ENCODE measurements at places on chromosomes 11 and 22.

DNA sequence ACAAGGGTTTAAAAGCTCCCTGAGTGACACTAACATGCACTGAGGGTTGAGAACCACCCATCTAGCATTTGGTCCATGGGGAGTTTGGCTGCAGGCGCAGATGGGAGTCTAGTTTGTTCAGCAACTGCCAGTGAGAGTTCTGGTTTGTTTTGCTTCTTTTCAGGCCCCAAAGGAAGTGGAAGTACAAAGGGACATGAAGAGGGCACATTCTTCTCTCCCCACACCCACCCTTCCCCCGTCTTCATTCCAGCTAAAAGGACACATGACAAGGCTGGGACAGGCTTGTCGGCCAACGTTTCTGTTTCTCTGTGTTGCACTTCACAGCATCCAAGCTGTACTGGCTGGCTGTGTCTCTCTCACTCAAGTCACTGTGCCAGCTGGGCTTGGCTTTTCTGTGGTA lies 8.2 kb upstream of the ENDOD1 start:
- DNase-seq = no peak

DNA sequence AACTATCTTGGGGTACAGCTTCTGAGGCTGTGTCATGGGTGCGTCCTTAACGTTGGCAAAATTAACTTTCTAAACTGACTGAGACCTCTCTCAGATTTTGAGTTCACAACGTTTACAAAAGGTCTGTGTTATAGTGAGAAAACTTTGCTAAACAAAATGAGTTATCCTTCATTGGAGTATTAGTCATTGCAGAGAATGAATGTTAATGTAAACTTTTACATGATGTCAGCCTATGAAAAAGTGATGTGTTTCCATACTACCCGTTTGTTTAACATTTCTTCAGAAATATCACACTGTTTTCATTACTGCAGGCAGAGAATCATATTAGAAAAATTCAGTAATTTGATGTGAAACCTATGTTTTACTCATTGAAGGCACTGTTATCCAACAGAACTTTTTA lies 32.1 kb downstream of the HSD17B12 start:
- no peak for DNase-seq

DNA sequence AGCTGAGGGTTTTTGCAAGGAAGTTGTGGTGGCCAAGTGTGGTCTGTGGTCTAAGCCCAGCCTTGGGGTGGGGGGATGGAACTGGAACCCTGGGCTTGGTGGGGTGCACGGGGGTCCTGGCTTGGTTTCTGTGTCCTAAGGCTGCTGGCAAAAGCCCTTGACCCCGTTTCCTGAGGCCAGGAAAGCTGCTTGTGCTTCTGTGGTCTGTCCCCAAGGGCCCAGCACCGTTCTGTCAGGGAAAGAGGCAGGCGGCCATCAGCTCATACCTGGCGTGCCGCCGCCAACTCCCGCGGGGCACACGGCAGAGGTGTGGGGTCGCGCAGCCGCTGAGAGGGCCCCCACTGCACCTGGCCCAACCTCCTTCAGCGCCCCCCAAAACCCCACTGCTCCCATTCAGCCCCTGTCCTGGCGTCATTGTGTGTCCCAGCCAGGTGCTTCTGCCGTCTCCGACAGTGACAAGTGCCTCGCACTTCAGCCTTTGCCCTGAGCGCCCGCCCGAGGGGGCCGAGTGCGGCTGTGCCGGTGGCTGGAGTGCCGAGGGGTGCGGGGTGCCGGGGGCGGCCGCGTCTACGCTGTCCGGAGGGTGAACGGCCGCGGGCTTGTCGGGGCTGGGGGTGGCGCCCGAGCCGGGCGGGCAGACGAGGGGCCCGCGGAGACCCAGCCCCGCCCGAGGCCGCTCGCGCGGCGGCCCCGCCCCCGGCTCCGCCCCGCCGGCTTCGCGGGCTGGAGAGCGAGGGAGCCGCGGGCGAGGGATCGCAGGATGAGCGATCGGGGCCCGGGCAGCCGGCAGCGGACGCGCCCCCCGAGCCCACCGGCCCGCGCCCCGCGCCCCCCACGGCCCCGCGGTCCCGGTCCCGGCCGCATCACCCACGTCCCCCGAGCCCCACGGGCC lies at the start of gene CNIH2:
Gene CNIH2, plus strand, starts transcription at position 705 of the 892 bp plus-strand sequence. CDS start 282 bp downstream, outside the sequence.
- DNase-seq = peak; percentile 41

DNA sequence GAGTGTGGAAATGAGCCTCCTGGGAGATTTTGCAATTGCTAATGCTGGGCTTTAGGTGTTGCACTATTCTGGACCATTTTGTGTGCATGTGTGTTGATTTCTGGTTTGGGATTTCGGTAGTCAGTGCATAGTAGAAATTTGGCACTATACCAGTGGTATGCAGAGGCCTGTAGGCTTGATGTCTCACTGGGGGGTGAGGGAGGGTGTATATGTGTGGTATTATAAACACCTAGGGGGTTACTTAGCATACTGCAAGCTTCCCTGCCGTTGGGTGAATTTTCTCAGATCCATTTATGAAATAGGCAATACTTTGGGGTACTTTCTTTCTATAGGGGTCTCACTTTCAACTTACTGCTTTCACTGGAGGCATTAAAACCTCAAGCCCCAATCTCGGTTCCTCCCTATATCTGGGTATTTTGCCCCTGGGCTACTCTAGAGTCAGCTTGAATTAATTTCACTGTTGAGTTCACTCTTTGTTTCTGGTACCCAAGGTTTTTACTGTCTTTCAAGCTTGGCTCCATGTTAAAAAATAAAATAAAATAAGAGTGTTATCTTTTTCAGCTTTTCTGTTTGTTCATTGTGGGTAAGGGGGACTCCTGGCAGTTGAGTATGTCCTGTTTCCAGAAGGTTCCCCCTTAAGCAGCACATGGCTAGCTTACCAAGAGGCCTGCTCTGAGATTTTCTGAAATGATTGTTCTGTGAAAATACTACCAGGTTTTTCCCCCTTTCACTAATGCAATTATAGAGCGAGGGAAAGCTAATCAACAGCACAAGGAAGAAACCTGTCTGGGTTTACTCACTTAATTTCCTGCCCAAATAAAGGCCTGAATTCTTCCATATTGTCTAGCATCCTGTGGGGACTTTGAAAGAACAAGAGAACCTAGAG lies 45.8 kb downstream of the PPFIBP2 start:
- no peak for DNase-seq

DNA sequence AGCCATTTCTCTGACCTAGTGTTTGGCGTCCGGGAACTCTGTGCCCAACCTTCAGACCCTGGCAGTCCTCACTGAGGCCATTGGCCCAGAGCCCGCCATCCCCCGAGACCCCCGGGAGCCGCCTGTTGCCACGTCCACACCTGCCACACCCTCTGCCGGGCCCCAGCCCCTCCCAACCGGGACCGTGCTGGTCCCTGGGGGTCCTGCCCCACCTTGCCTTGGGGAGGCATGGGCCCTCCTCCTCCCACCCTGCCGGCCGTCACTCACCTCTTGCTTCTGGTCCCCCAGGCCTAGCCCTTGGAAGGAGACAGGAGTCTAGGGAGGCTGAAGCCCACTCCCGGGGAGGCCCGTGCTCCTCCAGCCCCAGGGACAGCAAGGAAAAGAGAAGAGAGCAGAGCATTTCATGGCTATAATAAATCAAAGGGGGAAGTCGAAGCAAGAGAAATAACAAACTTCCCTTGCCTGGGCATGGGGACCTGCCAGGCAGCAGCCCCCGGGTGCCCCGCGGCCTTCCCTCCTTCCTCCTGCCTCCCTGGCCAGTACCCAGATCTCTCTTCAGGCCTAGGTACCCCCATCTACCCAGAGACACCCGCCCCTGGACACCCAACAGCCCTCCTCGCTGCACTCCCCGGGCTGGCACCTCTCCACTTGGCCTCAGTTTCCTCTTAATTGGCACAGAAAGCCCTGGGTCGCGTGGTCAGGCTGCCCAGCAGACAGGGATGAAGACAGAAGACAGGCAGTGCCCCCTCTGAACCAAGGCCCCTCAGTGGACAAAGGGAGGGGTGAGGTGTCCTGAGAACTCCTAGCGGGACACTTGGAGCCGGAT lies 13.0 kb upstream of the SLC39A13 start:
- DNase-seq = no peak

DNA sequence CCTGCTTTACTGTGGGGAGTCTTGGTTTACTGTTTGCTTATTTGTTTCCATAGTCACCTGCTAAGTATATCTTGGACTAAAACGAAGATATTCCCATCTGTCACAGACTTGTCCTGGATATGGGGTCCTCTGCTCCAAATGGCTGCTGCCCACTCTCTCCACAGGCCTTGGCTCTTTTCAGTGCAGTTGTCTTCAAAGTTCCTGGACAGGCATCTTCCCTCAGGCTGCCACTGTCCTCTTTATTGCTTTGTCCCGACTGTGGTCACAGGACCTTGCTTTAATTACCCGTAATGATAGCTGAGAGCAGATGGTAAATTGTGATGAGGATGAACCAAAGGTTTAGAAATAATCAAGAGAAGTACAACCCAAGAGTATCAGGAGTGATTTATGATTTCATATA lies 713.9 kb upstream of the CCDC179 start:
- no peak for DNase-seq

DNA sequence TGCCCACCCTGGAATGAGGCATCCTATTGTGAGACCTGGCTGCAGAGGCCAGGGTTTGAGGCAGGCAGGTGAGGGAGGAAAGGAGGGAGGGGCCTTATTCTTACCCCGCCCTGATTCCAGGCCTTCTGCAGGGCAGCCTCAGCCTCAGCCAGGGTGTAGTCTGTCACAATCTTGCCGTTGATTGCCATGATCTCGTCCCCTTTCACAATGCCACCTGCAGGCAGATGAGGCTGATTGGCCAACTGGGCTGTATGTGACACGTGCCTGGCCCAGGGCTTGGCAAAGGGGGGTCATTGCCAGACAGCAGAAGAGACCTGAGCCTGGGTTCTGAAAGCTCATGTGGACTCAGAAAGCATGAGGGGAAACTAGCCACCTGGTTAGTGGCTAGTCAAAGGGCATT lies 21.4 kb upstream of the ABCC8 start:
- DNase-seq = no peak

- no peak for DNase-seq
Observed at GRCh38 chr22:44363013-44363979, 50.5 kb upstream of the SHISAL1 start.

DNA sequence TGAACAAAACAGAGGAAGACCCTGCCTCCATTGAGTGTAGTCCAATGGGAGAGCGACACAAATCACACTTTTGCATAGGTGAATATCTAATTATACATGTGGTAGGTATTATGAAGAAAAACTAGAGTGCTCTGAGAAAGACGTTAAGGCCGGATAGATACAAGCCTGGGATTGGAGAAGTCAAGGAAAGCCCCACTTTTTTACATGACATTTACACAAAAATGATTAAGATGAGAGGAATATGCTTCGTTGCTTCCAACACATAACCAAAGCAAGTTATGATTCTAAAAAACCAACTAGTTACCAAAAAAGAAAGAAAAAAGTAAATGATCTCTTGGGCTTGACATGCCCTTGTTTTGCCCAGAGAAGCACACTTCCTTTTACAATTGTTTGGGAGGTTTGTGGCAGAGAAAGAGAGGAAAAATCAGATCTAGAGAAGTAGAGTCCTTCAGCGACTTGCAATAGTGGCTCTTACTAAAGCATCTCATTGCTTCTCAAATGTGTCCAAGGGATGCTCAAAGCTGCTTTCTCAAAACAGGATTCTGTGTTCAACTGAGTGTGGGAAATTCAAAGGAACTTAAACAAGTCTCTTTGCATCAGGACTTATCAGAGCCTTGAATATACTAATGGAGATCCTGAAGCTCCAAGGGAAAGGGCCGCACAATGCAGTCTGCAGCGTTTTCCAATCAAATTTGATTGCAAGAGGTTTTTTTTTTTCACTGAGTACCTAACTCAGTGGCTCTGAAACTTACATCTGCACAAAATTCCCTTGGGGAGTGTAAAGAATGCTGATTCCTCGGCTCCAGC lies 38.8 kb downstream of the FLI1 start:
- no peak for DNase-seq

DNA sequence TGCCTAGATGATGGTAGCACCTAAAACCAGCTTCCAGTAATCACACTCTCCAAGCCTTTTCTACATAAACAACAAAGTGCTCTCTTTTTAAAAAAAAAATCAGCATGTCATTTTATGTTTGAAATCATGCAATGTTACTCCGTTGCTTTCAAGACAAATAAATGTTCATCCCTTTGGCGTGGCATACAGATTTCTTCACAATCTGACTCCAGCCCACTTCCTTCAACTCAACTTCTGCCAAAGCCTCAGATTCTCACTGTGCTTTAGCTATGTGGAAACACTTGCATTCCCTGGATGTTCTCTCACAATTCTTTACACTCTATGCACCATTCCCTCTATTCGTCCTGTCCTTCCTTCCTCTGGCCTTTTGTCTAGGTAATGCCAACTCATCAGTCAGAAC lies 206.3 kb upstream of the BLID start:
- no peak for DNase-seq

GRCh38 chr22:29145321-29146072 lies 60.2 kb upstream of the EMID1 start:
- no peak for DNase-seq

DNA sequence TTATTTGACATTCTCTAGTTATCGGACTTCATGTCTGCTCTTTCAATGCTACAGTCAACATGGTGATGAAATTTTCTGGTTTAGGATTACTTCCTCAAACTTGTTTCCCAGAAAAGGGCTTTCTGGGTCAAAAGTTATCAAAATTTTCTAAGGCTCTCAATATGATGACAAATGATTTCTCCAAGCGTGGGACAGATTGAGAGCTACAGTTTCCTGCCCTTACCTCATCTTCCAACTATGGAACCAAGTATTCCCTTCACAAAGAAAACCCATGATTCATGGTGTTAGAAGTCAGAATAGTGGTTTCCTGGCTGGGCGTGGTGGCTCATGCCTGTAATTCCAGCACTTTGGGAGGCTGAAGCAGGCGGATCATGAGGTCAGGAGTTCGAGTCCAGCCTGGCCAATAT lies 17.8 kb downstream of the MYO18B start:
- no peak for DNase-seq

DNA sequence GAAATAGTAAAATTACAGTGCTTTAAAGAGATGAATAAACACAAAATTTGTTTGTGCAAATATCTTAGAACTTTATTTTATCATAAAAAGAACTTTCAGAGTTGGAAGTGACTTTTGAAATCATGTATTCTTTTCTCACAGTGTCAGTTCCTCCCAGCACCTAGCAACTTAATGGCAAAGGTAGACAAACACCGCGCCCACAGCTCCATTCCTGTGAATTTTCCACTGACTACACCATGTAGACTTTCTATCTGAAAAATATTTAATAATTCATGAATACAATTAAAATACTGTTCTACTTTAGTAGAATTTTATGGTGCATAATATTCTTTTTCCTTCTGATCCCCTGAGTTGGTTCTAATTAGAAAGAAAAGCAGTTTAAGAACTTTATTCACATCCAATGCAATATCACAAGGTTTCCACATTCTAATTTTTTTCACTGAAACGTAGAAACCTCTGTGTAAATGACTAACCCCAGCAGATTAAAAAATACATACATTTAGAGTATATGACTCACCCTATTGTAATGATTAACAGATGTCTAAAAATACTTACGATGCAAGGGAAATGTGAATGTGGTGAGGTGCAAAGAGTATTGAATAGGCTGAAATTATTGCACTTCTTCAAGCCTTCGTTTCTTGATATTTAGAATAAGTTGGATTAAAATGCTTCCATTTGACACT lies 218.2 kb upstream of the CCDC179 start:
- DNase-seq = no peak

DNA sequence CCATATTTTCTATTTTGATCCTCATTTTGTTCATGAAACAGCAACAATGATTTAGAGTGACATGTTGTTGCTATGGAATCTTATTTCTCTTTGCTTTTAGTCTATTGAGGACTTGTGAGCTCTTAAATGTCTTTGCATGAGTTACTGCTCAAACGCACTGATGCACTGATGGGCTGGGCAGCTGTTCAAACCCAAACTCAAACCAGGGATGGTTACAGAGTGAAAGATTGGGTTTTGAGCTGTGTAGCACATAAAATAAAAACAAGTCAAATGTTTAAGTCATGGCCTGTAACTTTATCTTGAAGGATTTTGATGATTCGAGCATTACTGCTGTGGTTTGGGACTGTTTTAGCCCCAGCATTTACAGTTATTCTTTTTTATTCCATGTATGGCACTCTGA lies 20.1 kb upstream of the NCAM1 start:
- no peak for DNase-seq
